ENCODE measurements at places on chromosomes 5 and 9.

DNA sequence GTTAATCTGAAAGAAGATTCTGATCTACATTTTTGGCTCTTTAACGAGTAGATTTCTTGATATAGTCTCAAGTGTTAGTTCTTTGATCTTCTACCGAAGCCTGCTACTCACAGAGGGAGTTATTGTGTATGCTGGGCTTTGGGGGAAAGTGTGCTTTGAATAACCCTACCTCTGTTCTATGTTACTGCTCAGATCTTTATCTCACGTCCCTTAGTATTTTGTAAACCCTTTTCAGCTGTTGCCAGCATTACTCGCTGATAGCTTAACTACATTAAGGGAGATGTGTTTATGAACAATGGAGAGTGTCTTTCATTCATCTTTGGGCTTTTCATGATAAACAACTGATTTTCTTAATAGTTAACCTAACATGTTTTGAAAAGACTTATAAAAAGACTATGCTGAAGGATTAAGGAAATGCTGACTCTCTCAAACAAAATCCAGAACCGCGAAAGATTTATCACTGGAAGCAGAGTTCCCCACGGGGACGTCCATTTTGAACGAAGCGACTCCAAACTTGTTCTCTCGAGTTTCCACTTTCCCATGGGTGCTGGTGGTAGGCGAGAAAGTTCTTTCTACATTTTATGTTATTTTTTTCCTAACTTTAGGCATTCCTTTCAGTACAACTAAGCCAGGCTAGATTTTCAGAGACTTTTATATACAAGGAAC lies 27.9 kb upstream of the ALDH1A1 start:
- no peak overlapping the region for H3K4me3 ChIP-seq
- no peak overlapping the region for H3K27ac ChIP-seq
- DNase-seq = no peak
- H3K4me1 ChIP-seq = no peaks in the 10 kb centered on the region
- H3K27me3 ChIP-seq = peaks cover 3% of the 10 kb centered on the region
- H3K36me3 ChIP-seq = no peaks in the 10 kb centered on the region

GRCh38 chr5:67318746-67319145 lies 122.1 kb upstream of the CD180 start:
- no peak for DNase-seq
- H3K4me1 ChIP-seq = peaks cover 7% of the 10 kb centered on the region
- H3K4me3 ChIP-seq = no peak overlapping the region

- H3K36me3 ChIP-seq = no peaks in the 10 kb centered on the region
- H3K27ac ChIP-seq = peak overlapping the region; percentile 2
- peaks cover 58% of the 10 kb centered on the region for H3K4me1 ChIP-seq
- H3K4me3 ChIP-seq = no peak overlapping the region
- H3K27me3 ChIP-seq = no peaks in the 10 kb centered on the region
Measured at GRCh38 chr9:124212381-124213050, 45.2 kb upstream of the NEK6 start.

GRCh38 chr9:79266986-79267385 lies 304.8 kb upstream of the TLE4 start:
- no peak for DNase-seq
- H3K27ac ChIP-seq = no peak overlapping the region
- peaks cover 11% of the 10 kb centered on the region for H3K27me3 ChIP-seq
- H3K36me3 ChIP-seq = no peaks in the 10 kb centered on the region
- H3K4me1 ChIP-seq = no peaks in the 10 kb centered on the region

- DNase-seq = no peak
- H3K4me3 ChIP-seq = no peak overlapping the region
- H3K27ac ChIP-seq = no peak overlapping the region
Measured at GRCh38 chr5:15669826-15670225, 169.8 kb downstream of the FBXL7 start.

All from activated naive CD8-positive, alpha-beta T cell treated with anti-CD3 and anti-CD28 coated beads, Interleukin-2, amount 10 ng/mL, durations not matched to agents 7 days and 5 days (primary cell).